ENCODE measurements at places on chromosomes 3 and 15.

DNA sequence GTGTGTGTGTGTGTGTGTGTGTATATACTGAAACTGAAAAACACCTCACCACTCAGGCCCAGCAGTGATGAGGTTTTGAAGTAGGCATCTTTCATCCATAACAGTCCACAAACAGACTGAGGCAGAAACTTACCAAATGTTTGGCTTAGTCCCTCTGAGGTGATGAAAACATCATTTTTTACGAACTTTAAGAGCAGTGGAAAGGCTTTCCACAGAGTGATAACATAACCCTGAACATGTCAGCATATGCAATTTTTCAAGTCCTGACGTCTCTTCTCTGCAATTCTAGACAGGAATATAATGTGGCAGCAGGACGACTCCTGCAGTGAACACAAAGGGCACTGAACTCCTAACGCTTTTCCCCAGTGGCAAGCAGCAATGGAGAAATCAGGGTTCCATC is 247.0 kb upstream of the THBS1 start:
- no peak for DNase-seq

DNA sequence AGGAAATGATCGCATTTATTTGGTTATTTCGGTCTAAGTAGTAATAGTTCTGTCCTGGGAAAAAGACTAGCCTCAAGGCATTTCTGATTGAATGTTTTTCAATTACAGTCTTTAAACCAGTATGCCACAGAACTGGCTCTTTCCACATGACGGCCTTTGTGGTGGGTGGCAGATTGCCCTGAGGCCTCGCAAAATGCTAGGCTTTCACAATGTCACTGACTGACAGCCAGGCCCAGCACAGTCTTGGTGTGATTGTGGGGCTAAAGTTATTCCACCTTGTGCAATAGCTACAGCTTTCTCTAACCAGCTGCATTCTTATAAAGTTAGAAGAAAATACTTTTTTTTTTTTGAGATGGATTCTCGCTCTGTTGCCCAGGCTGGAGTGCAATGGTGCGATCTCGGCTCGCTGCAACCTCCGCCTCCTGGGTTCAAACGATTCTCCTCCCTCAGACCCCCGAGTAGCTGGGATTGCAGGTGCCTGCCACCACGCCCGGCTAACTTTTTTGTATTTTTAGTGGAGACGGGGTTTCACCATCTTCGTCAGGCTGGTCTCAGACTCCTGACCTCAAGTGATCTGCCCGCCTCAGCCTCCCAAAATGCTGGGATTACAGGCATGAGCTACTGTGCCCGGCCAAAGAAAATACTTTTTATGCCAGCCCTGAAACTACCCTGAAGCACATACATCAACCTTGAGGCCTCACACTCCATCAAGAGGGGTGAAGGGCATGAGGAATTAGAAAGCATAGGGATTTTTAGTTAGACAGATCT is 2.5 kb upstream of the ADIPOQ start:
- no peak for DNase-seq

DNA sequence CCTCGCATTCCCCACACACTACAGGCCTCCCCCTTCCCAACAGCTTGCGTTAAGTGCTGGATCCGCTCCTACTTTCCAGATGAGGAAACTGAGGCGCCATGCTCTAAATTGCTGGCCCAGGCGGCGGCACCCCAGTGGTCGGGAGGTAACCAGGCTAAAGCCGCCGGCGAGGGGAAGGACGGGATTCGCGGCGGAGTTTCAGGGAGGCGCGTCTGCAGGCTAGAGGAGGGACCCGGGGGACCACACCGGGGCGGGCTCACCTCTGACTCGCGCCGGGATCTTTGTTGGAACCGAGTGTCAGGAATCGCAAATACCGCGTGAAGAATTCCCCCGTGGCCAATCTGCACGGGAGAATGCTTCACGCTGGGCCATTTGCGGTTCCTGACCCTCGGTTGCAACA is 24.6 kb upstream of the PTPN23 start:
- DNase-seq: no peak

GRCh38 chr3:97994328-97994945 is 22.2 kb upstream of the RIOX2 start:
- DNase-seq: no peak

- DNase-seq: no peak
Observed at GRCh38 chr3:73490453-73491286, 134.1 kb downstream of the PDZRN3 start.

- no peak for DNase-seq
Observed at GRCh38 chr15:97525809-97526208, 434.7 kb upstream of the ARRDC4 start.

- DNase-seq: no peak
Observed at GRCh38 chr3:99651531-99651930, 13.1 kb downstream of the COL8A1 start.

- no peak for DNase-seq
Observed at GRCh38 chr3:4398941-4399245, 68.2 kb downstream of the SUMF1 start.

GRCh38 chr3:31515486-31516284 is 17.0 kb upstream of the STT3B start:
- DNase-seq: no peak

GRCh38 chr3:149195221-149195620 is 26.4 kb downstream of the CP start:
- DNase-seq: no peak

DNA sequence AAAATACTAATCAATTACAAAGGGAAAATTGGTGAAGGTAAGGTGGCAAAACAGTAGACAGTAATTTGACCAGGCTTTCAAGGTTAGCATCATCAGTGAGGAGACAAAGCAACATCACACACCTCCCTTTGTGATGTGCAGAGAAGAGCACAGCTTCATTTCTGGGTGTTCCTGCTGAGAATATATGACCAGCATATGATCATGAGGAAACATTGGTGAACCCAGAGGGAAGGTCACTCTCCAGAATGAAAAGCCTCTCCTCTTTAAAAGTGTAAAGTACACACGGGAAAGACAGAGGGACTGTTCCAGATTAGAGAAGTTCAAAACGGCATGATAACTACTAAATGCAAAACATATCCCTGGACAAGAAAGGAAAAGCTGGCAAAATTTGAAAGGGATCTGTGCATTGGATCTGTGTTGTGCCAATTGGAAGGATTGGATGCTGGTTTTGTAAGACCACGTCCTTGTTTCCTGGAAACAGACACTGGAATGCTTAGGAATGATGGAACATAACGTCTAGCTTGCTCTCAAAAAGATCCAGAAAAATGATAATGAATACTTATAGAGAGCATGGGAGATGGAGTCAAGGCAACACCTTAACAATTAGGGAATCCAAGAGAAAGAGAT is 80.6 kb upstream of the MITF start:
- DNase-seq: no peak

DNA sequence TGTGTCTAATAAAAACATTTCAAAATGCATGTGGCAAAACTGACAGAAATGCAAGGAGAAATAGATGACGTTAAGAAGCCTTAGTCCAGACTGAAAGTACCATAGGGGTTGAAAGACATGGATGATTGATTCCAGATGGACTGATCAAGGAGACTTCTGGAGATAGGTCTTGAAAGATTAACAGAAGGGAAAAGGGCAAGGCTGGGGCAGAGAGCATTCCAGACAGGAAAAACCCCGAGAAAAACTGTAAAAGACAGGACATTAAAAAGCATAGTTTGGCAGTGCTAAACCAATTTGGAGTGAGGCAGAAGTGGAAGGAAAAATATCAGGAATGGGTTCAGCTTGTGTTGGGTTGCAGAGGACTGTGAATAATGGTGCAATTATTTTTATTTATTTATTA is 375.2 kb upstream of the SGO1 start:
- DNase-seq: no peak

DNA sequence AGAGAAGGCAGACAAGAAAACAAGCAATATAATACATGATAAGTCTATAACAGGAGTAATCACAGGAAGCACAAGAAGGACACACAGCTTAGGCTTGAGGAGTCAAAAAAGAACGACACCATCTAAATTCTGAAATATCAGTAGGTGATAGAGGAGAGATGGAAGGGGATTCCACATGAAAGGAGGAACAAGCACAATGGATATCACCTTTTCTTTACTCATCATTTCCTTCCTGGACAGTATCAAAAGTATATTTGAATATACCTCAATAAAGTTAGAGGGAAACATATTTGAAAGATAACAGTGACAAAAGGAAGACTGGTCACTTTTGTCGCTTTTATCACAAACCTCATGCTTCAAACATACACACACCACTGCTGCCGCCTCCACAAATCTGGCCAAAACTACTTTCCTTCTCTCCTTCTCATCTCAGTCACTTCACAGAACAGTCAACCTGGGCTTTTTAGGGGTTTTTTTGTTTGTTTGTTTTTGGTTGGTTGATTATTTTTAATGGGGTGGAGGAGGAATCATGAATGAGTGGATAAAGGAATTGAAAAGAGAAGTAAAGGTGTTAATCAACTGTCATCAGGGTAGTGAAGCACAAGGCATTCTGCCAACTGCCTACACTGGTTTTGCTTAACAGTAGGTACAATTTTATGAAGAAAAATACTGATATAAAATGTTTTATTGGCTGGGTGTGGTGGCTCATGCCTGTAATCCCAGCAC is 18.5 kb downstream of the DENND4A start:
- DNase-seq: no peak

DNA sequence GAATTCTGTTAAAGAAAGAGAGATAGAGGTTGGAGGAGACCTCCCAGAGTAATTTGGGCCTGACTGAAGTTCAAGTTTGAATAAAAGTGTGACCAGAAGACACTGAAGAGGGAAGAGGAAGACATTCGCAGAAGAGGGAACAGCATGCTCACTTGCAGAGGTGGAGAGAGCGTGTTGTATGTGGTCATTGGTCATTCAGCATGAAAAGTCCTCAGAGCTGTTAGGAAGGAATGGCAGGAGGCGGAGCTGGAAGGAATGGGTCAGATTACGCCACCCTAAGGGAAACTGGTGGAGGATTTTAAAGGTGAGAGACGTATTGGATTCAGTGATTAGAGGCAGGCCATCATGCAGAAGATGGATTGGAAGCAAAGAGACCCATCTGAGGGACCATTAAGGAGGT is 41.6 kb downstream of the IQCH start:
- DNase-seq: no peak

DNA sequence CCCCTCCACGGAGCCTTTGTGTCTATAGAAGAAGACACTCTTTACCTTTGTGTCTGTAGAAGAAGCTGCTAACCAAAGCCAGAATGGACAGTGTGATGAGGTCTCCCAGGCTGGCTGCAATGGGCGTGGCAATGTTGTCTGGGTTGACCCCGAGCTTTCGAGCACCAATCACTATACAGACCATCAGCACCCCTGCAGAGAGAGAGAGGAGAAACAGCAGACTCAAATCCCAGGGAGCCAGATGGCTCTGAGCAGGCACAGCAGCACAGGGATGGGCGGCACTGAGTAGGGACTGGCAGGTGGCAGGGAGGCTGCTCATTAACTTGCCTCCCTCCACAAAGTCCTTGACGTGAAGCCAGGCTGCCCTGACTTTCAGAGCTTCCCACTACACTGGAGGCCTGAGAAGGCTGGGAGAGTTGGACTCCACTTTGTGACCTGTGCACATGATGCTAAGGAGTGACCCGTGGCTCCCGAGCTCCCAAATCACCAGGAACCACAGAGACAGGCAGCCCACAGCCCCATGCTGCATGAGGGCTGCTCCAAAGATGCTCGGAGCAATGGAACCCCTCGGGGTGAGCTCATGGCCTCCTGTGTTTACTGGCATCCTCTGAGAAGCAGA is 53.9 kb downstream of the ROPN1B start:
- no peak for DNase-seq

- no peak for DNase-seq
Observed at GRCh38 chr15:68337826-68338225, 60.3 kb downstream of the FEM1B start.

DNA sequence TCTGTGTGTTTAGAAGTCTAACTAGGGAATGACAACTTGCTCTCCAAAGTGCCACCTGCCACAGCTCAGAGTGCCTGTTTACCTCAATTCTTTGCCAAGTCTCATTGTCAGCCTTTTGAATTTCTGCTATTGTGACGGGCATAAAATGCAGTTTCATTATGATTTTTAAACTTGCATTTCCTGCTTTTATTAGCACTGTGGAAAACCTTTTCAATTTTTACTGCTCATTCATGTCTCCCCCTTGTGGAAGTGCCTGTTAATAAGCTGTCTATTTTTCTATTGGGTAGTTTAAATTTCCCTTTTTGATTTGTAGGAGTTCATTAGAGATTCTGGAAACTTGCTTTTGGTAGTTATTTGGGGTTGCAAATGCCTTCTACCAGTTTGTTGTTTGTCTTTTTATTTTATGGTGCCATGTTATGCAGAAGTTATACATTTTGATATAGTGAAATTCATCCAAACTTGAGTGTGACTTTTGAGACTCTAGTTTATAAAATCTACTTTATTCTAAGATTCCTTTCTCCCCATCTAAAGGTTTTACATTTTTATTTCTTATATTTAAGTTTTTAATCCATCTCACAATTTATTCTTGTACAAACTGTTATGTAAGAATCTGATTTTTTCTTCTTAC is 53.9 kb upstream of the FRMD4B start:
- no peak for DNase-seq

DNA sequence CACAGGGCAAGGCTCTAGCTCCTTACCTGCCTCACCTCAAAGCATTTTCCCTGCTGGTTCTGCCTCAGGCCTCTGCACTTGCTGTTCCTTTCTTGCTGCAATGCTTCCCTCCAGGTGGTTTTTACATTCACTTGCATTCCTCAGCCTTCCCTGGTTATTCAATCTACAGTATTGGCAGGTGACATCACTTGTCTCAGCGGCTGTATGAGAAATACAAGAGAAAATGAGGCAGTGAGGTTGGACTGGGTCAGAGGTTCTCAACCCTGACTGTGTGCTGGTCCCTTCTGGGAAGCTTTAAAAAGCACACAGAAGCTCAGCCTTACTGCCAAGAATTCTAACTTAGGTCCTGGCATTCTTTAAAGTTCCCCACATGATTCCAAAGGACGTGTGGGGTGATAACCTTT is 26.7 kb downstream of the SIAH2 start:
- DNase-seq: no peak

GRCh38 chr3:171419457-171419856 is 40.7 kb downstream of the TNIK start:
- no peak for DNase-seq

GRCh38 chr3:43465109-43465508 is 156.7 kb downstream of the ANO10 start:
- DNase-seq: no peak

DNA sequence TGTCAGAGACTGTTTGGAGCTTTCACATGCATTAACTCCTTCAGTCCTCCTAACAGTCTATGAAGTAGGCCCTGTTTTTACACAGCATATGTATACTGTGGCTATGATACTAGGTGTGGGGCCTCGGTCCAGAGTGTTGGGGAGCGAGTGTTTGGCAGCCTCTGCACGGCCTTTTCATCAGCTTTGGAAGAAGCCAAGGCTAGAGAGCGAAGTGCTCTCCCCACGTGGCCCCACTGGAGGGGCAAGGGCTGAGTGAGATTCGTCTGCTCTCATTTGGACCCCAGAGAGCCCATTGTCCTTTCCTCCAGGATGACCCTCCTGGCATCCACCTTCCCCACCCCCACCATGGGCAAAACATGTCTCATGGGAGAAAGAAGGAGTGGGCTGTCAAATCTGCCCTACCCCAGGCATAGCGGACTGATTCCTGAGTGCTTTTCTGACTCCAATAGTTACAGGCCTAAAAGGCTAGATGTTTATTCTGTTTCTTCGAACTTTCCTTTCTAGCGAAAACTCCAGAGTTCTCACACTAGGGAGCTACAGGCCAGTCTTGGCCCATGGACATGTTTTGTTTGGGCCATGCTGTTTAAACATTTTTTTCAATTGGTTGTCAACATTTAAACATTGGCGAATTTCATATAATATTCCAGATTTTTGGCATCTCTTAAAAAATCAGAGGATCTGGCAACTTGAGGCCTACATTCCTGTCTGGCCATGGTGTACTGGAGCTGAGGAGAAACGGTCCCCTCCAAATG is 76.0 kb downstream of the EEFSEC start:
- DNase-seq: no peak

- no peak for DNase-seq
Observed at GRCh38 chr3:80338366-80338765, 570.6 kb upstream of the ROBO1 start.

All from stimulated activated CD8-positive, alpha-beta memory T cell treated with anti-CD3 and anti-CD28 coated beads, Interleukin-7, amount 100 ng/mL, for 48 hours (primary cell).